ENCODE measurements at places on chromosomes 7 and 10. TPM values are rescaled to one million over a fixed set of nuclear protein-coding genes. Genes with fewer than 3 reads are reported as not detected.

OR6B1 gene
- not detected for total RNA-seq

SEMA3C gene
- 31.2 TPM for total RNA-seq

AGMO gene
- total RNA-seq, result not detected

SEMA4G gene
- not detected for total RNA-seq

PTN gene
- total RNA-seq, result 0.20 TPM

NKX2-3 gene
- not detected for total RNA-seq

DYDC2 gene
- not detected for total RNA-seq

DNA sequence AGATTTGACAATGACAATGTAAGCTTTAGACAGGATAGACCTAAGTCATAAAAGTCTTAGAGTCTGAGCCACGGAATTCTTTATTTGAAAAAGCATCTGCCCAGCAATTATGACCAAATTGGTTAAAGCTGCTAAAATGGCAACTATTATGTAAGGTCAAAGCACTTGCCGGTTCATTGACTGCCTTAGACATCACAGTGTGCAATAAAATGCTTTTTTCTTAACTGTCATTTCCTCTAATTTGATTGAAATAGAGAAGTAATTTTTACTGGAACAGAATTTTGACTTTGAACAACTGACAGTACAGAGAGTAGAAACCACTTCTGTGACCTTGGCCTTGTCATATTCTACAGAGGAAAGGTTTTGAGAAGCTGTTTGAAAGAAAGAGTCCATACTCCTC, 142.9 kb downstream of the THSD7A start:
- no peak for DNase-seq

DNA sequence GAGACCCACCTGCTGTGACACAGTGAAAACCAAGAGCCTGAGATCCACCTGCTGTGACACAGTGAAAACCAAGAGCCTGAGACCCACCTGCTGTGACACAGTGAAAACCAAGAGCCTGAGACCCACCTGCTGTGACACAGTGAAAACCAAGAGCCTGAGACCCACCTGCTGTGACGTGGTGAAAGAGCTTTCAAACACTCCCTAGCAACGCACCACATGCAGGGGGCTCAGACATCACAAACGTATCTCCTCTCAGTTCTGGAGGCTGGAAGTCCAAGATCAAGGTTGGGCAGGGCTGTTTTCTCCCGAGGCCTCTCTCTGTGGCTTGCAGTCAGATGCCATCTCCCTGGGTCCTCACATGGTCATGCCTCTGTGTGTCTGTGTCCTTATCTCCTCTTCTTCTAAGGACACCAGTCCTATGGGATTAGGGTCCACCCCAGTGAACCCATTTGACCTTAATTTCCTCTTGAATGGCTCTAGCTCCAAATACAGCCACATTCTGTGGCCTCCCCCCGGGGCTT, 43.8 kb downstream of the INSIG1 start:
- DNase-seq, result no peak

- no peak for DNase-seq
Measured at GRCh38 chr10:92405419-92405924, 114.5 kb downstream of the MARCHF5 start.

DNA sequence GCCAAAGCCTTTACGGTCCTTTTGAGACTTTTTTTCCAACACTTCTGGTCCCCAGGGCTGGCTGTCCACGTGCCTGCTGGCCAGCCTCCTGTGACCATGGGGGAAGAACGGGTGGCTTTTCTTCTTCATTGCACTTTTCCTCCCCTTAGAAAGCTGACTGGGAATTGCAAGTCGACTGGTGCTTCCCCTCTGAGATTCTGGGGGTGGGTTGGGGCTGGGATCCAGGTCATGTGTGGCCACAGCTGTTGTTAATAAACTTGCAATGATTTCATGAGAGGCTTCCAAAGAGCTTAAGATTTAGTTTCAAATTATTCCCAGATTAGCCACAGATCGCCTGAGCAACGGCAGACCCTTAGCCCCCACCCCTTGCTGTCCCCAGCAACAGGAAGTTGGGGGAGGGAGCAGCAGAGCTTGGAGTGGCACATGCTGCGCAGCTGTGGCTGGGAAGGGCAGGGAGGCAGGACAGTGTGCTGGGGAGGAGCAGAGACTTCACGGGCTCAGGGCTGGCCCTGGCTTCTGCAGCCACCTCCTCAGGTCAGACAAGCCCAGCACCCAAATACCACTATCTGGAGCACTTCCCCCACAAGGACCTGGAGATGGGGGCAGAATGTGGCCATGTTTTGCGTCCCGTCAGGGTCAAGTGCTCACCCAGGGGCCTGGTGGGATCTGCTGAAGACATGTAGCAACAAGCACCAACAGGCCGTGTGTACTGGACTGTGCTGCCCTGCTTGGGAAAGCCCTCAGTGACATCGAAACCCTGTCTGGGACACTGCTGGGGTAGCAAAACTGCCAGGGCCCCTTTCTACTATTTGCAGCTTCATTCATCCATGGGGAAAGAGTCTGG, 147.1 kb downstream of the RNF216 start:
- DNase-seq, result peak; percentile 49

GRCh38 chr7:54904130-54904529, 114.7 kb upstream of the EGFR start:
- no peak for DNase-seq

GRCh38 chr10:10891124-10892082, 126.3 kb upstream of the CELF2 start:
- peak; percentile 63 for DNase-seq

DNA sequence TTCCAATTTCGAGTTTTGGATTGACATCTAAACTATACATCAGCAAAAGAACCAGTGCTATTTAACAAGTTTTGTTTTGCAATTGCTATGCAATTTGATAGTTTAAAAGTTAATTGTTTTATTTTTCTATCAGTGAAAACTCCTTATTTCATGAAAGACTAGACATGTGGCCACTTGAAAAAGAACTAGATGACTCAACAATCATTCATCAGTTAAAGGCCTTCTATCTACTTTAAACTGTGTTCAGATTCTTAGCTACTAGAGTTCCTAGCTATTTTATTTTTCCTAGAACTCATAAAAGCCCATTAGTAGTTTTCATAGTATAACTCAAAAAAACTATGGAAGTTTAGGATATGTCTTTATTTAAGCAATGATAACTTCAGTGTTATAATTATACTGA, 104.6 kb upstream of the LSM8 start:
- no peak for DNase-seq

GRCh38 chr7:13265271-13265670, 577.8 kb downstream of the ARL4A start:
- DNase-seq, result no peak

- DNase-seq, result peak; percentile 24
Measured at GRCh38 chr7:50068026-50068425, 25.0 kb downstream of the ZPBP start.

DNA sequence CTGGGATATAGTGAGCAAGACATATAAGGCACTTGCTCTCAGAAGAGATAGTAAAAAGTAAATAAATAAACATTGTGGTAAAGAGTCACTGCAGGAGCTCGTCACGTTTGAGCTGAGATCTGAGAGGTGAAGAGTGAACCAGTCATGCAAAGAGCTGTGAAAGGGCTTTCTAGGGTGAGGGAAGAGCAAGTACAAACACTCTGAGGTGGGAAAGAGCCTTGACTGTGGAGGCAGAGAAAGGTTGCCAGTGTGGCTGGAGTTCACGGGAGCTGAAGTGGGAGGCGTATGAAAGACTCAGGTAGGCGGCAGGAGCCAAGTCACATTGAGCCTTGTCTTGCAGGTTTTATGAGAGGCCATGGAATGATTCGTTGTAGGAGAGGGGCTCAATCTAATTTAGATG, 141.0 kb downstream of the C1GALT1 start:
- no peak for DNase-seq

GRCh38 chr7:86958380-86958779, 101.1 kb downstream of the ELAPOR2 start:
- no peak for DNase-seq

- no peak for DNase-seq
Measured at GRCh38 chr7:50504646-50505546, 54.7 kb upstream of the FIGNL1 start.

- no peak for DNase-seq
Measured at GRCh38 chr10:126639084-126639483, 31.4 kb downstream of the C10orf90 start.

DNA sequence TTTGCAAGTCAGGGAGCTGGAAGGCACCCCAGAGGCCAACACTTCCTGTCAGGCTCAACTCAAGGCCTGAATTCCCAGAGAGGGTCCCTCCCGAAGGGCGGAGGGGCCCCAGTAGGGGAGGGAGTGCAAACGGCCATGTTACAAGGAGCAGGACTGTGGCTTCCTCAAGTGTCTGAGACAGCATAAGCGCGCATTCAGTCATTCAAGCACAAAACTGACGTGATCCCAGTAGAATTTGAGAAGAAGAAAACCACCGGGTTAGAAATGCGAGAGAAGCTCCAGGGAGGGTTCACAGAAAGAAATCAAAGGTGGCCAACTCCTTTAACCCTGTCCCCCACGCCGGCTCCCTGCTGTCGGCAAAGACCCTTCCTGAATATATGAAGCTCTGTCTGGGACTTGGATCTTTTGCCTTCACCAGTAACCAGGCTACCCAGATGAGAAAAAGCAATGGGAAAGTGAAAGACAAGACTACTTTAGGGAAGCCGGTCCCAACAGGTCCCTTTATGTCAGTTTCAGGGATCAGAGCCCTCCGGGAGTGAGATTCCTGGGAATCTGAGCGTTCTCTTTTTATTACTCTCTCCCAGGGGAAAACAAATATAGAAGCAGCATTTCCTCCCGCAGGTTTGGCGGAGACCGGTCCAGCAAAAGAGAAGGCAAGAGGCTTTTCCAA, 1.3 kb downstream of the AFAP1L2 start:
- DNase-seq, result no peak

DNA sequence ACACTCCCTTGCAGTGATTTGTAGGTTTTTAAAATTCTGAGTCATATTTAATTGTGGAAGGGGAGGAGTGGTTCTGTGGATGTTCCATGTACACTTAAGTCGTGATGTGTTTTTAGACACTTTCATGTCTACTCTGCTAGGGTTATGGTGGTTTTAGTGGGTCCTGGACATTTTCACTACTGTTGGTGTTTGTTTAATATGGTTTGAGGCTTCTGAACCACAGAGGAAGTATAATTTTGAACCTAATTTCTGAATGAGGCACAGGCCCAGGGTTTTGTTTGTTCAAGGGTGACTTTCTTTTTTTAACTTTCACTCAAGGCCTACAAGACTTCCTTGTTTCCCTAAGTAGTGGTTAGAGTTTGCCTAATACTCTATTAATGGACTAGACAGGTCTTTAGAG, 13.3 kb downstream of the SLC26A5 start:
- no peak for DNase-seq

GRCh38 chr10:98758463-98758862, 311.7 kb upstream of the HPS1 start:
- no peak for DNase-seq

GRCh38 chr7:80908360-80908797, 10.5 kb downstream of the SEMA3C start:
- no peak for DNase-seq

- no peak for DNase-seq
Measured at GRCh38 chr10:44976352-44977198, 2.0 kb downstream of the DEPP1 start.

DNA sequence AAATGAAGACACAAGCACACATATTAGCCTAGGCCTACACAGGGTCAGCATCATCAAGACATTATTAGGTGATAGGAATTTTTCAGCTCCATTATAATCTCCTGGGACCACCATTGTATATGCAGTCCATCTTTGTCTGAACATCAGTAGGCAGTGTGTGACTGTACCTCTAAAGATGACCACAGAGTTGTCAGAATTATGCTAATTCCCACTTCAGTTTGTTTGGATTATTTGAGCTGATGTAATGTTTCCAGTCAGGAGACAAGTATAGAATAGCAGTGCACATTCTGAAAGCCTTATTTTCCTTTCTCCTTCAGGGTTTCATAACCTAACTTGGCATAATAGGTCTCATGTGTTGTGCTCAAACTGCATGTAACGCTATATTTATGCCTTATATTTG, 306.4 kb downstream of the NXPH1 start:
- DNase-seq, result no peak

DNA sequence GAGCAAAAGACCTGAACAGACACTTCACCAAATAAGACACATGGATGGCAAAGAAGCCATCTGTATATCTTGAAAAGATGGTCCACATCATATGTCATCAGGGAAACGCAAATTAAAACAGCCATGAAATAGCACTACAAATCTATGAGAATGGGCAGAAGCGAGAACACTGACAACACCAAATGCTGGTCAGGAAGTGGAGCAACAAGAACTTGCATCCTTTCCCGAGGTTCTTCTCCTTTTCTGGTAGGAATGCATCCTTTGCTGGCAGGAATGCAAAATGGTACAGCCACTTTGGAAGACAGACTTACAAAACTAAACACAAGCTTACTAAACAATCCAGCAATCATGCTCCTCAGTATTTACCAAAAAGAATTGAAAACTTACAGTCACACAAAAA, 60.0 kb downstream of the PIK3AP1 start:
- no peak for DNase-seq

GRCh38 chr10:119543814-119544642, 1.5 kb upstream of the RGS10 start:
- no peak for DNase-seq

DNA sequence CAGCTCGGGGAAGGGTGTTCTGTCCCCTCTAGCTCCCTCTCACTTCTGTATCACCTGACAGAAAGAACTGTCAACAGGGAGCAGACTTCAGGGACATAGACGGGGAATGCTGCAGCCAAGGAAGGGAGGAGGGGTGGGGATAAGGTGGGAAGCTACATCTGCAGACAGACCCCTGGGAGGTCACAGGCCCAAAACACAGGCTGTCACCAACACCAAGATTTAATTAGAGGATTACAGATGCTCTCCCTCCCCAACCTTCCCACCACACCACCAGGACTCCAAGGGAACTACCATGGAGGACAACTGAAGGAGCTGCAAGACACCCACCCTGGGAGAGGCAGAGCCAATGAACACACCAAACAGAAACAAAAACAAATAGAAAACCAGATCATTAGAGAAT, 425.2 kb upstream of the VSTM2A start:
- DNase-seq, result no peak

DNA sequence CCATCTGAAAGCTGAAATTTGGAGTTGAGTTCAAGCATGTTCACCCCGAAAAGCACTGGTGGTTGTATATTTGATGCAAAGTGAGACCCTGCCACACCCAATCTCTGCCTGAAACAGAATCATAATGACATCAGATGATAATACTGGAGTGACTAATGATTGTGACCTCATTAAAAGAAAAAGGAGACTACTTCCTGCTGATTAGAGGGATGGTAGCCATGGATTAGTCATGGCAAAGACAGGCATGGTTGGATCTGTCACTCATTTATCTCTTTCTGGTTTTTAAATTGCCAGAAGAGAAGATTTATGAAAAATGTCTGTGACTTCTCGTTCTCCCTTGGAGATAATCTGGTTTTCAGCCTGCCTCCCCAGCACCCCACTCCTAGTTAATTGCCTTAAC, 101.2 kb downstream of the BAMBI start:
- no peak for DNase-seq

GRCh38 chr7:34567906-34568305, 90.1 kb upstream of the NPSR1 start:
- DNase-seq, result no peak

- no peak for DNase-seq
Measured at GRCh38 chr7:11035661-11036060, 62.0 kb downstream of the PHF14 start.
